ENCODE measurements at places on chromosomes 12 and 14.
A peak's percentile ranks its signal among the peaks of the same experiment; 100 is the strongest.

GRCh38 chr12:966724-967123, 17.2 kb upstream of the RAD52 start:
- DNase-seq = peak; percentile 80

- DNase-seq = no peak
Observed at GRCh38 chr14:48430805-48431204, 755.4 kb upstream of the MDGA2 start.

GRCh38 chr12:45260104-45260815, 44.4 kb downstream of the ANO6 start:
- DNase-seq = no peak

DNA sequence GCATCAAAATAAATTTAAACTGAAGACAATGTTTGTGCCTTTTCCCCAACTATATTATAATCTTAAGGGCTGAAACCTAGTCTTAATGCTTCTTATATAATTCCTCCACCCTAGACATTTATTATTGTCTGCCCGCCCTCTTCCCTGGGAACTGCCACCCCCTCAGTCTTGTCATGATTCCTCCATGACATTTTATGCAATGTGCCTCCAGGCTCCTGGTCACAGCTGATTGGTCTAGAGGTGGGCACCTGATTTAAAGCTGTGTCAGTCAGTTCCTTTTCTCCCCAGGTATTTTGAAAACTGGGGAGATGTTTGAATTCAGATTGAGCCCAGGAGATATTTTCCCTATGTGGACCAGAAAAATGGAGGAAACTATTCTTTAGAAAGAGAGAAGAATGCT, 401.4 kb downstream of the PCNX1 start:
- no peak for DNase-seq

GRCh38 chr12:46664761-46665287, 161.0 kb downstream of the SLC38A4 start:
- peak; percentile 95 for DNase-seq

- peak; percentile 34 for DNase-seq
Observed at GRCh38 chr14:92103363-92103989, 2.9 kb downstream of the ATXN3 start.

- DNase-seq = no peak
Observed at GRCh38 chr12:69851976-69852375, 26.9 kb downstream of the MYRFL start.

DNA sequence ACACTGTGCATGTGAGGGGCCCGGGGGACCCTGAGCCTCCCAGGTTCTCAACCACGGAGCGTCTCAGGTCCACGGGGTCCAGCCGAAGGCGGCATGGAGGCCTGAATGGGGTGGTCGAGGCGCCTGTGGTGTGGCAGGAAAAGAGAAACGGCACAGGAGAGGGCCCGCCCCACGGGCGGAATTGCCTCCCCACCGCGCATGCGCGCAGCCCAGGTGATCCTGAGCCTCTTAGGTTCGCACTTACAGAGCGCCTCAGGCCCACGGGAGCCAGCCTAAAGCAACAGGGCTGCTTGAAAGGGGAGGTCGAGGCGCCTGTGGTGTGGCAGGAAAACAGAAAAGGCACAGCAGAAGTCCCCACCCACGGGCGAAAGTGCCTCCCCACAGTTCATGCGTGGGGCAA, 311.0 kb downstream of the ALG10 start:
- no peak for DNase-seq

DNA sequence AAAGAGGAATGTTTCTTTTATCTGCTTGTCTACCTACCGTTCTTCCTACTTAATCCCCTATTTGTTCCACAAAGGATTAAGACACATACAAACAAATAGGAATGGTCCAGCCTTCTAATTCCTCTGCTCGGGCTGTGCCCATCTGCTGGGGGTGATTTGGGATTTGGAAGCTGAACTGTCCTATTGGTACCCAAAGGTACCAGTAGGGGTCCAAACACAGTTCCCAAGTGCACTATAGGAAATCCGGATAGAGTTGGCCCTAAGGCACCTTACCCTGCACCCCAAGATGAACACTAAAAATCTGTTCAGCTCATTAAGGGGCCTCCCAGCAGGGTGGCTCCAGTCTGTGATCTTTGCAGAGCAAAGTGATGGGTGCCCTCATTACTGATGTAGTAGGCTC, 566.9 kb downstream of the NRXN3 start:
- DNase-seq = no peak

GRCh38 chr12:111780166-111780565, 13.4 kb downstream of the ALDH2 start:
- DNase-seq = no peak

DNA sequence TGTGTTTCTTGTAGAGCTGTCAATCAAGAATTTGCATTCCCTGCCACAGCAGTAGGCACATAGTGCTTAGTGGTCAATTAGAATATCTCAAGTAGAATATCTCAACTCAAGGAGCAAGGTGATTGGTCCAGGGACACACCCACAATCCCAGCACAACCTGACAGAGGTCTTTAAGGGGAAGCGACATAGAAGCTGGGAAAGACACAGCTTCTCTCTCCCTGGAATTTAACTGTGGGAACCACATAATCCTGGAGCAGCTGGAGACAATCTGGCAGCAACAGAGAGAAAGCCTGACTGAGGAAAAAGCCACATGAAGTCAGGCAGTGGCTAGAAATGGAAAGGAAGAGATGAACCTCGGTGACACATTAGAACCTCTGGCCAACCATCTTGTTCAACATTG, 85.7 kb upstream of the LMO3 start:
- no peak for DNase-seq

DNA sequence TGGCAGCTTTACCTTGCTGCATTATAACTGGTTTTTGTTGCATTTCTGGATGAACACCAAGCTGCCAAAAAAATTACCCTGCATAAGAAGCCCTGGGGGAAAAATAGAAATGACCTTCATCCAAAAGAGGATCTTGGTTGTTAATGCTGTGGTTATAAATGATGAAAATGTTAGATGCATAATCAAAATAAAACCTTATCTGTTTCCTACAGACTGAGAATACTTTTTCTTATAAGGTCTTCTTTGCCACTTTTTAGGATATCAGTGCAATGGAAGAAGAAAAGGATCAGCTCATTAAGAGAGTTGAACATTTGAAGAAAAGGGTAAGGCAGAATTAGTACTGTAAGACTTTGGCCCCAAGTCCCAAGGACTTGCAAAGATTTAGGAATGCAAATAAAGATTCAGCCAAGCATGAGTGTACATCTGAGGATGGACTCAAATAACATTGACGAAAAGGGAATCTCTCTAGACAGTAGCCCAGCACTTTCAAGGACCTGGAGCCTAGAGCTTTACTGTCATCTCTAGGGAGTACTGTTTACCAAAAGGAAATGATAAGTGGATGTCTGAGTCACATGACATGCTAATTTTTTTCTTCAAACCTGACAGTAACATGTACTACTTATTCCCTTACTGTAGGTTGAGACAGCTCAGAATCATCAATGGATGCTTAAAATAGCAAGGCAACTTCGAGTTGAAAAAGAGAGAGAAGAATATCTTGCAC, 10.7 kb downstream of the IFT81 start:
- no peak for DNase-seq
